ENCODE measurements at places on chromosomes 2 and 18. TPM values are rescaled to one million over a fixed set of nuclear protein-coding genes. Genes with fewer than 3 reads are reported as not detected.

Gene ANKRD53
- total RNA-seq: not detected

Gene MTIF2
- 34.7 TPM for total RNA-seq

DNA sequence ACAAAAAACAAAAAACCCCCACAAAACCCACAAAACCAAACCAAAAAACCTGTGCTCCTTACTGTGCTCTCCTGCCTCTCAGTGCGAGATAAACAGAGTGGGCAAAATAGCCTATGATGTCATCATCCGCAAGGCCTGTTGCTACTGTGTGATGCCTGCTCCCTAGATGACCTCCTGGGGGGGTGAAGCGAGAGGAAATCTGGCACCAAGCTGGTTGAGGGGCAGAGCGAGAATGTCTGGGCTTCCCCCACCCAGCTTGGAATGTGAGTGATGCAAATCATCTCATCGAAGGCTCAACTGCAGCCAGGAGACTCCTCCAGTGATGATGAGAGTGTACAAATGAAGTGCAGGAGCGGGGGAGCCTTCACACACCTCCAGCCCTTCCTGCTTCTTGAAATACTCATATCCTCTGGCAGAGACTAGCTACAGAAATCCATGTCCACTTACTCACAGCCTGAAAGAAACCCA is 57.7 kb upstream of the MAP4K3 start:
- DNase-seq: peak; percentile 54

Gene CRYGD
- not detected for total RNA-seq

DNA sequence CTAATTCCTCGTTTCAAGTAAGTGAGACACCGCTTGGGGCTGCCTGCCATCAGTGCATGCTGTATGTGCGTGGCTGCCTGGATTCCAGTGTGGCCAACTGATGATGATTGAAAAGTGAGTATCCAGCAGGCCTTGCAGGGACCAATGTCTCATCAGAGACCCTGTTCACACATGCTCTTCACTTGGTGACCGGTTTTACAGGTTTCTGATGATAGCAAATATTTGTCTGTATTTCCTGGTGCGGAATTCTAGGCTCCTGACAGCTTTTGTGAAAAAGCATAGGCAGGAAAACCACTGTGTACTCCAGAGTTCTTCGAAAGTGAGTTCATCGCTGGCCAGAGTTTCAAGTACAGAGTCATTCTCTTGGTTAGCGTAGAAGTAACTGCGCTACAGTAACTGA is 13.8 kb upstream of the YWHAQ start:
- DNase-seq: no peak

DNA sequence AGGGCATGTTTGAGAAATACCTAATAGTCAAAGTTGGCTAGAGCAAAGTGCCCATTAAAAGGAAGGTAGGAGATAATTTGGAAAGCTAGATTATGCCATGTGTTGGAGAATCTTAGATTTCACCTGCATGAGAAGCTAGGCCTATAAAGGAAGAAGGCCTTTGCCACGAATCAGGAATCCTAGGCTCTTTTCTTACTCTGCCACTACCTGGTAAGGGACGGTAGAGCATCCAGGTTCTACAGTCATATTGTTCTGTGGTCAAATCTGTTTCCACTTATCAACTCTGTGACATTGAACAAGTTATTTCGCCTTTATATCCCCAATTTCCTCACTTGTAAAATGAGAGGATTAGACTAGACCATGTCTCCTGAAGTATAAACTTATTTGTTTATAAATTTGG is 3.6 kb upstream of the KCNJ3 start:
- DNase-seq: no peak

- DNase-seq: no peak
Measured at GRCh38 chr2:161265874-161266273, 42.4 kb upstream of the PSMD14 start.

GRCh38 chr2:129902731-129903585 is 76.5 kb upstream of the RAB6C start:
- no peak for DNase-seq

GRCh38 chr2:23078784-23079434 is 306.1 kb upstream of the KLHL29 start:
- no peak for DNase-seq

DNA sequence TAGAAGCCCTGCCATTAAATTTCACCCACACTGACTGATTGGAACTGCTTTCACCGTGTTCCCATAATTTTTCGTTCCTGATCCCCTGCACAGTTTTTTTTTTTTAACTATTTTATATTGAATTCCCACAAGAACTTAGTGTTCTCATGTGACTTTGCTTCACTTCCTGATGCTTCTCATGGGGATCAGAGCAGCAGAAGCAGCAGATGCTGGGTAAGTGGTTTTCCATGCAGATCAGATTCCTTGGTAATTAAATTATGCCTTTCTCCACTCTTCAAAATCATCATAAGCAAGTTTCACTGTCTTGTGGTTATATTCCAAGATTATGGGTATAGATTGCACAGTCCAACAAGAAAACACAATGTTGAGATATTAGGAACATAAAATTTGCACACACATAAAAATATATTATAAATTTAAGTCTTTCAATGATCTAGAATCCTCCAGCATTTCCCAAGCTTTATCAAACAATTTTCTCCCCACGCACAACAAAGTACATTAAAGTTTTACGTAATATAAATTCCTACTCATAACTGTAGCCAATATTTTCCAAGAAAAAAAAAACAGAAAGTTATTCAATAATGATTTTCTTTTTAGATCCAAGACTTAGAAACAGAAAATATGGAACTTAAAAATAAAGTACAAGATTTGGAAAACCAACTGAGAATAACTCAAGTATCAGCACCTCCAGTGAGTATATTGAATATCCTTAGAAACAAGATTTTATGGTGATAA is 277.9 kb downstream of the GULP1 start:
- no peak for DNase-seq

DNA sequence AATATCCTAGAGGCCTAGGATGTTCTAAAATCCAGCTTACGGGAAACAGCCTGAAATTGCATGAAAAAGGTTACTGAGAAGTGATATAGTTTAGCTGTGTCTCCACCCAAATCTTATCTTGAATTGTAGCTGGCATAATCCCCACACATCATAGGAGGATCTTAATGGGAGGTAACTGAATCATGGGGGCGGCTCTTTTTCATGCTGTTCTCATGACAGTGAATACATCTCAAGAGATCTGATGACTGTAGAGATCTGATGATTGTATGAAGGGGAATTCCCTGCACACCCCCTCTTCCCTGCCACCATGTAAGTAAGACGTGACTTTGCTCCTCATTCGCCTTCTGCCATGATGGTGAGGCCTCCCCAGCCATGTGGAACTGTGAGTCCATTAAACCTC is 385.6 kb upstream of the ID2 start:
- no peak for DNase-seq

Gene LAMA1
- not detected for total RNA-seq

GRCh38 chr18:77208964-77209363 is 40.7 kb upstream of the GALR1 start:
- peak; percentile 57 for DNase-seq

Gene LANCL1
- 48.7 TPM for total RNA-seq
